ENCODE measurements at places on chromosomes 1 and 21.

- no peak for DNase-seq
Observed at GRCh38 chr1:204454476-204454875, 40.1 kb downstream of the PIK3C2B start.

DNA sequence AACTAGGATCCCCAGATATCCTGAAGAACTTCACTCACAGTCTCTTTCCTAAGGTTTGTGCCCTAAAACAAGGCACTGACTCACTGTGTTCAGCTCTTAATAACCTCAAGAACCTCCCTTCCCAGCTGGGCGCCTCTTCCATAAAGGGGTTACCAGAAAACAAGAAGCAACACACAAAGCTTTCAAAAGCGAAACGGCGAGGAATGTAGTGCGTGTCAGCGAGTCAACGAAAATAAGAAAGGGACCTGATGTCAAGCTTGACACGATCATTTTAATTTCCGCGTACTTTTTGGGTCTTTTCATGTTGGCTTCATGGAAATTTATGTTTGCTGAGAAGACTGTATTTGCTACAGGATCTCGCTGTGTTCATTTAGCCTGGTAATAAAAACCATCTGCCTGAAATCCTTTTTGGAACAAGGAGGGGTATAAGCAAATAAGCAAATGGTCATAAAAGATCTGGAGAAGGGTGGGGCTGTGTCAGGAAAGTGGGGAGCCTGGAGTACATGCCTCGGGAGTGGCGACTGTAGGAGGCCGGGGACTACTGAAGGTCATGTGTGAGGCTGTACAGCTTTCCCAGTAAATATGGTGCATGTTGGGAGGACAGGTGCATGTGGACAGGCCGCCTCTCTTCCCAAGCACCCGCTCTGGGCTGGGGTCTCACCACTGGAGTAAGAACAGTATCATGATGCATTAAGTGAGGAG is 11.4 kb upstream of the CLDN14 start:
- DNase-seq = no peak

DNA sequence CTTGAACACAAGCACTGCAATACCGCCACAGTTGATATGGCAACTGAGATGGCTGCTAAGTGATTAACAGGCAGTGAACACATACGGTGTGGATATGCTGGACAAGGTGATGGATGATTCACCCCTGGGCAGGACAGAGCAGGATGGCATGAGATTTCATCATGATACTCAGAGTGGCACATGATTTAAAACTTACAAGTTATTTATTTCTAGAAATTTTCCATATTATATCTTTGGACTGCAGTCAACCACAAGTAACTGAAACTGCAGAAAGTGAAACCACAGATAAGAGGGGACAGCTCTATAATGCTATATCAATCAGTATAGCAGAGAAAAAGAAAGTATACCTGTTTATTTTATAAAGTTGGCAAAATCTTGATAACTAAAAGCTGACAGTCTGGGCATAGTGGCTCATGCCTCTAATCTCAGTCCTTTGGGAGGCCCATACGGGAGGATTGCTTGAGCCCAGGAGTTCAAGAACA is 47.9 kb downstream of the PHACTR4 start:
- no peak for DNase-seq

DNA sequence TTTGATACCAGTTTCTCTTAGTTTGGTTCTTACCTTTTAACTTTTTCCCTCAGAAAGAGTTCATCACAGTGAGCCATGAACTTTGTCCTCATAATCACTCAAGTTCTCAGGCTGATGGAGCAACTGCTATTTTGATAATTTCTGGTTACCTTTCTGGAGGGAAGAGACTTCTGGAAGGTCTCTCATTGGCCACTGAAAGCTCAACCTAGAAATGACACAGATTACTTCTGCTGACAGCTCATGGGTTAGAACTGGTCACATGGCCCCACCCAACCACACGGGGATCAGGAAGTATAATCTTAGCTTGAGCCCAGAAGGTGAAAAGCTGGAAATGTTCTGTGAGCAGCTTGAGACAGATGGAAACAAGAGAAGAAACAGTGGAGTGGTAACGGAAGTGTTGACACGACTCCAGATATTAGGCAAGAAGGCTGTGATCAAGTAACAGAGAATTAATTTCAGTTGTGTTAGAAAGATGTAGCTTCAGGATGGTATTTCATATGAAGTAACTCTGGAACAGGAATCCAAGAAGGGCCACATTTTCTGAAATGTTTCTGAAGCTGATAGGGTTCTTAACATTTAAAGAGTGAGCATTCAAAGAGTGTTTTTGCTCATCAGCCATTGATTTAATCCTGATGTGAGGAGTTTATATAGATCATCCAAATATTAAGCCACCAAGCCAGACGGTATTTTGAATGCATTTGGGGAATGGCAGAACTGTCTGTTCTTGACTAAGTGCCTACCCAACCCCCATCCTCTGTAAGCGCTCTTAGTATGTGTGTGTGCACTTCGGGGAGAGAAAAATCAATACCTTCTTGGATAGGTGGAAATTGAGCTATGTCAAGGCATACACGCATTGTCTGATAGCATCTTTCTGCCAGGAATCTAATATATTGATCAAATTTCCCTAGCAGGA is 21.9 kb upstream of the XPR1 start:
- no peak for DNase-seq

- no peak for DNase-seq
Observed at GRCh38 chr1:83822208-83822607, 176.7 kb downstream of the TTLL7 start.

DNA sequence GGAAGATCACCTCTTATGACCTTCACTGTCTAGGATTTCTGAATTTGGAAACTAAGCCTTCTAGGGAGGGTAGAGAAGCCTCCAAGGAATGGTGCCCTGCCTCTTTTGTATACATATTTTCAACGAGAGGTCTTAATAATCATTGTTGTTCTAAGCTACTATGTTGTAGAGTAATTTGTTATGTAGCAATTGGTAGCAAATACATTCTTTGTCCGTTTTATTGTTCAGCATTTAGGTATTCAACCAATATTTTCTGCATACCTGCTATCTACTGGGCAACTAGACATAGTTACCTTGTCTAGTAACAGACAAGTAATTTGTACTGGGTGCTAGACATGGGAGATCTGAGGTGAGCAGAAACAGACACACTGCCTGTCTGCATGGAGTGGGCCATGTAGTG is 20.8 kb upstream of the NCF2 start:
- DNase-seq = no peak

All from stimulated activated CD8-positive, alpha-beta memory T cell treated with anti-CD3 and anti-CD28 coated beads, Interleukin-4, amount 100 ng/mL, for 4 hours (primary cell).